ENCODE measurements at places on chromosomes 3 and 15.
A peak's percentile ranks its signal among the peaks of the same experiment; 100 is the strongest.

GRCh38 chr3:71694358-71694999 lies 30.7 kb downstream of the EIF4E3 start:
- no peak for DNase-seq

GRCh38 chr15:50051811-50052419 lies 67.1 kb downstream of the ATP8B4 start:
- no peak for DNase-seq

- no peak for DNase-seq
Measured at GRCh38 chr15:84590406-84590805, 10.4 kb upstream of the ZSCAN2 start.

GRCh38 chr3:100269410-100270214 lies 8.8 kb downstream of the TBC1D23 start:
- DNase-seq = no peak

DNA sequence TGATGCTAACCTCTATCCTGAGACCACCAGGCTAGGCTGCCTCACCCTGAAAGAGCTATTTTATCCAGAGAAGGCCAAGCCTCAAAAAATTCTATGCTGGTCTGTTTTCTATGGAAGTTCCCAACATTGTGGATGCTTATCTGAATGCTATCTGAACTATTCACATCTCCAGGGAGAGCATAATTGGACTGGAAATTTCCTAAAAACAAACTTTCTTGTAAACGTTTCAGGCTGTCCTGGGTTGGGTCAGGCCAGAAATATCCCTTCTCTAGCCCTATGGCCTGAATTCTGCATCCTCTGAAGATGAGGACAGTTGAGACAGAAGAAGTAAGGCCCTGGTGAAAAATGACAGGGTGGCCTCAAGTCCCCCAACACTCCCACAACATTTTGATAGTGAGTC lies 706.4 kb upstream of the NR2F2 start:
- no peak for DNase-seq

- DNase-seq = peak; percentile 14
Measured at GRCh38 chr3:41199866-41200668, 762 bp downstream of the CTNNB1 start.

GRCh38 chr3:111332488-111333080 lies 209.4 kb upstream of the CD96 start:
- DNase-seq = no peak

DNA sequence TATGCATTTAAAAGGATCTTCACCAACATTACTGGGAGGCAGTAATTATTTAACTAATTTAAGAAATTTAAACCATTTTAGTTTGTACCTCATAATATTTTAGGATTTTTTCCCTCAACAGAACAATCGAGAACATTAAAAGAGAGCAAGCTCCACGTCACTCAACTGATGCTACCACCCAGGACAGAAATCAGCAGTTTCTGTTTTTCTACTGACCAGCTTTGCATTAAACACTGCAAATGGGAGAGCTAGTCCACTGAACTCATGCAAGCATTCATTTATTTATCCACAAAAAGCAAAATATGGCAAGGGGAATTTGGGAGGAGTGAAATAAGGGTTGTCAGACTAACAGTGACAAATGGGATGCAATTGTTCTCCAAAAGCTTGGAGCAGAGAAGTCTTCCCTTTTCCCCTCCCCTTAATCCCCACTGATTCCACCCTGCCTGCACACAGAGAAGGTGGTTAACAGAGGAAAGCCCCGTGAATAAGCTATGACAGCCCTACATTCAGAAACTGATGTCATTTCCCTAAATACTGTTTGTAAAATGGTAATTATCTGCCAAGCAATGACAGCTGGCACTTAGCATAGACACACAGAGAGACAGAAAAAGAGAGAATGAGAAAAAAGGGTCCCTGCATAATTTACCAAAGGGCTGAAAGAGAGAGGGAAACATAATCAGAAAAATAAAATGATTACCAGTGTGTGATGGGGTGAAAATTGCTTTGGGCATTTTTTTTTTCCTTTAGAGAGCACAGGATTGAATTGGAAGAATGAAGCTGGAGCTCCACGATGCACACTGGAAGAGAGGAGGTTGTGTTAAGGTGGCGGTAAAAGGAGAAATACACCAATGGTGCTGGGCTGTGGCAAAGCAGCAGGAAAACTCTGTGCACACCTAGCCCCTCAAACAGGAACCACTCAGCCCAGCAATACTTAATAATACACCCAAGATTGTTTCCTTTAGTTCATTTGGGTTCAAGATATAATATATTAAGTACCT lies 777.4 kb downstream of the TUSC7 start:
- DNase-seq = no peak

DNA sequence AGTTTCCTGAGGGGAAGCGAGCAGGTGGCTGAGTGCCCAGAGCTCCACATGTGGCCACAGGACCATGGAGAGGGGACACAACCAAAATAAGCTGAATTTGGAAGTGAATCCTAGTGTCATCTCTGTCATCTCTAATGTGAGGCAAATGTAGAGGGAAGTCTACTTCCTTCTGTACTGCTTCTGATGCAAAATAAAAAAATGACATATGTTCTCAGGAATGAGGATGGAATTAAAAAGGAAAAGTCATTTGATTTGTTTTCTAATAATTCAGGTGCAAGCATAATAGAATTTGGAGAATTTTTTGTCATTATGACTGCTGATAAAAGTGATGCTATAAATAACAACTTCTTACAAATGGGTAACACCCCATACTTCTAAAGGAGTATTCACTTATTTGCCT lies 59.5 kb upstream of the POU1F1 start:
- no peak for DNase-seq

- DNase-seq = no peak
Measured at GRCh38 chr3:152149832-152150231, 118.9 kb upstream of the MBNL1 start.

GRCh38 chr3:194537732-194538247 lies 51.0 kb upstream of the ATP13A3 start:
- no peak for DNase-seq

DNA sequence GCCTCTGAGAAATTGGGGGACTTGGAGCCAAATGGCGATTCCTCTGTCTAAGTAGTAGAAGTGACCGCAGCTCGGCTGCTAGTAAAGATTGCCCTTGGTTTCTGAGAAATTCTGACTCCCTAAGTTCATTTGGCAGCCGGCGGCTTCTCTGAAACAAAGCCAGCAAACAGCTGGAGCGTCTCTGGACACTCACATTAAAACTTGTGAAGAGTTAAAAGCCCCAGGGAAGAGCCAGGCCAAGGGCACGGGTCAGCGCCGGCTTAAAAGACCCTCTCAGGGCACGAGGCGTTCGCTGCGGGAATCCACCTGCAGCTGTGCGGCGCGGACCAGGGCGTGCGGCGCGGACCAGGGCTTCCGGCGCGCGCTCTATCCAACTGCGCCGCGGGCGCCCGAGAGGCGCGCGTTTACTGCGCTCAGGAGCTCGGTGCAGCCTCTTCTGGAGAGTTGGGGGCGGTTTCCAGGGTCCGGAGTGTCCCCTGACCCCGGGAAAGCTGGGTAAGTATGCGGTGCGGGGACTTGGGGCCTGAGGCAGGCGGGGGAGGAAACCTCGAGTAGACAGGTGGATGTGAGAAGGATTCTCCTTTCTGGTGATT lies at the start of gene COL6A5:
TSS of gene COL6A5 (plus strand) at position 186 of the 593 bp plus-strand sequence. CDS start 27,967 bp downstream, outside the sequence.
- DNase-seq = no peak

GRCh38 chr3:89506462-89507103 lies 399.2 kb downstream of the EPHA3 start:
- no peak for DNase-seq

- no peak for DNase-seq
Measured at GRCh38 chr3:116029266-116029665, 406.0 kb downstream of the GAP43 start.

DNA sequence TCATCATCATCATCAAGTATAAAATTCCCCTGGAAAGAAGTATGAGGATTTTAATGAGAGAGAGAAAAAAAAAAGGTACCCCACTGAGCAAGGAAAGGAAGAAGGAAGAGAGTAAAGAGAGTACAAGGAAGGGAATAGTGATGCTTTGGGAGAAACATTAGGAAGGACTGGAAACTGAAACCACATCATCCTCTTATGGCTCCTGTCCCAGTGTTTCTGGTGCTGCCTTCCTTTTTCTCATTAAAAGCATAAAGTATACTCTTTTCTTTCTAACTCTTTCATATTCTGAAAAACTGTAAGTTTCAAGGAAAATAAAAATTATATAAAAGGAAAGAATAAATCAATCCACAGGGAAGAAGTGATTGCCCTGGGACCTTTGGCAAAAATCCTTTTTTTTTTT lies 616.4 kb upstream of the CBLB start:
- DNase-seq = no peak

DNA sequence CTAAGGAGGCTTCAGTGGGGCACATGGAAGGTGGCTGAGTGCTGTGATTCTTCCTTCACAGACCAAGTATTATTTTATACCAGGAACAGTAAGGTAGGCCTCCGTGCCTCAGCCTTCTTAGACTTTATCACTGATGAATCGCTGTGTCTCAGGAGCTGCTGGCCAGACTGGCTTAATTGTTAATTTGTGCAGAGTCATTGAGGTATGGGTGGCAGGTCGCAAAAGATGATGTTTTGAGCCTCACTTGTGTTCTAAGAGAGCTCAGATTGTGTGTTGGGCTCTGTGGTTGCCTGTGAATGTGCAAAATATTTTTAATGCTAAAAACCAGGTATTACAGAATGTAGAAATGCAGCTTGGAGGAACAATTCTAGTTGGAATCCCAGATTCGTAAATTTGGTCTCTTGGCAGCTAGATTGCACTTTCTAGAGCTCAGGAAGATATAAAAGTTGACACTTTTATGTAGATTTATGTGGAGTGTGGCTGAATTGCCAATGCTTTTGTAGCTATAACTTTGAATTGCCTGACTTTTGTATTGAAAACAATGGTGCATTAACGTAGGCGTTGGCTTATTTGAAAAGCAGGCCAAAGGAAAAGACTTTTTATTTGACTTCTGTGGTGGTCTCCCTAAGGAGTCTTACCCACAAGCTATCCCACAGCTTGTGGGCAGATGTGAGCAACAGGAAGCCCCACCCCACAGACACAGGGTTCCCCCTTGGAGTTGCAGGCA lies 53.4 kb downstream of the LARS2 start:
- no peak for DNase-seq

- no peak for DNase-seq
Measured at GRCh38 chr15:39874890-39875549, 45.0 kb downstream of the GPR176 start.

GRCh38 chr3:194285024-194285849 lies 65.9 kb downstream of the CPN2 start:
- DNase-seq = no peak

GRCh38 chr3:143207338-143207961 lies 87.9 kb downstream of the CHST2 start:
- no peak for DNase-seq

GRCh38 chr3:179446501-179446900 lies 4.8 kb downstream of the GNB4 start:
- no peak for DNase-seq

DNA sequence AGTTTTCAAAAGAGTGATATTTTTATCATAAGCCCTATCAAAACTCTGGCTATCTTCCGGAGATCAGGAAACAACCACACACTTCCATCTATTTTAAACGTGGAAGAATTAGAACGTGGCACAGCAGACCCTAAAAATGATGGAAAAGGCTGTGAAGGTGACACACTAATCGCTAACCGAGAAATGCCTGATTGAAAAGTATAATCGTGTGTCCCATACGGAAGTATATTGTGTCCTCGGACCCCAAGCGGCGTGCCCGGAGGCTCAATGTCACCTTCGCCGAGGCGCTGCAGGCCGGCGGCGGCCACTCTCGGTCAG lies 642 bp downstream of the COX5A start:
- no peak for DNase-seq

GRCh38 chr3:177647876-177648275 lies 450.6 kb upstream of the TBL1XR1 start:
- DNase-seq = no peak

- DNase-seq = no peak
Measured at GRCh38 chr3:178062126-178062525, 474.1 kb upstream of the KCNMB2 start.

DNA sequence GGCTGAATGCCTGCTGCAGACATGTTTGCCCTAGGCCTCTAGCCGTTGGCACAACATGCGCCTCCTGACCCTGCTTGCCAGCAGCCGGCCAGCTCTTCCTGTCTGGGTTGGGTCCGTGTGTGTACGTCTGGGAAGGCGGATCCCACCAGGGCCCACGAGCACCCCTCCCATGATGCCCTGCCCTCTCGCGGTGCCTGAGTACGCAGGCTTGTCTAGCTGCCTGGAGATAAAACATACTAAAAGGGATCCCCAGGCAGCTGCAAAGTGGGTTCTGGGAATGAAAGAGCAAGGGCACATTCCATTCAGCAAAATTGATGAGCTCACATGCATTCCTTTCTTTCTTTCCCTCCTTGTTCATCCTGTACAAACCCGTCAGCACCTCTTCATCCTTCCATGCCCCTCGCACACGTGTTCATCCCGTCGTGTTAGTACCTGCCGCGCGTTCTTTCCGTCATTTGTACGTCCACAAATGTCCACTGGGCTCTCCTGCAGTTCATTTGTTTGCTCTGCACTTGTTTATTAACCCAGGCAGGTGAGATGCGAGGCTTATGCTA lies 74.3 kb downstream of the FBLN2 start:
- no peak for DNase-seq

- no peak for DNase-seq
Measured at GRCh38 chr3:9770276-9770812, 597 bp upstream of the CAMK1 start.

DNA sequence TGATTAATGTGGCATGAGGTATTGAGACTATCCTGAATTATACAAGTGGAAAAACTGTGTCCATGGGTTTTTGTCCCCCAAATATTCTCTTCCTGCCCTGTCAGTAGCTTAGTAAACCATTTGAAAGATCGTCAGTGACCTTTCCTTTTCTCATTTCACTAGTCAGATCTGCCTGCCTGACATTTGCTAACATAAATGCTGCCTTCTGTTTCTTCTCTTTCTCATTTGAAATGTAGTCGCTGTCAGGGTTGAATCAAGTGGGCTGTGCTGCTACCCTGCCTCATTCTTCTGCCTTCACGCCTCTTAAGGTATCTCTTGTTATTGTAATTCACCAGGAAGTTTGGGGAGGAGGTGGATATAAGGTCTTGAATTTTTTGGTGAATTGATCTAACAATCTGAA lies 67.5 kb downstream of the LRCH3 start:
- DNase-seq = no peak

- no peak for DNase-seq
Measured at GRCh38 chr15:48794697-48795134, 16.2 kb downstream of the CEP152 start.

GRCh38 chr3:103006526-103007183 lies 571.8 kb downstream of the ZPLD1 start:
- DNase-seq = no peak

- no peak for DNase-seq
Measured at GRCh38 chr3:159624616-159625015, 364.0 kb upstream of the IL12A start.

DNA sequence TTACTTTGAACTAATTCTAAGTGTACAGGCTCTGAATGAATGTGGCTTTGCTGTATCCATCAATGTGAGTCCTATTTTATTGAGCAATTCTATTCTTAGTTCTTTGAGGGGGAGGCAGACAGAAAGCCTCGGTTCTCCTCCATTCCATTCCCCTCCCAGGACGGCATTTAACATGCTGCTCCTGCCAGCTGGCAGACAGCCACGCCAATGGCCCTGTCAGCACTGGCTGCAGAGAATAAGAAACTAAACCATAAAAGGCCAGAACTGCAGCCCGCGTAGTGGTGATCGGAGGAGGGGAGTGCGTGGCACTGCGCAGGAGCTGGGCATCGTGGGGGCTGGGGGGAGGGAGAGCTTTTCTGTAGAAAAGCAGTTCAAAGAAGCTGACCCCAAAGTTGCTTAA lies 76.0 kb upstream of the HACD2 start:
- no peak for DNase-seq

Data from activated CD8-positive, alpha-beta memory T cell treated with anti-CD3 and anti-CD28 coated beads for 4 hours (primary cell).